ENCODE measurements at places on chromosomes 16 and 17. TPM values are rescaled to one million over a fixed set of nuclear protein-coding genes. Genes with fewer than 3 reads are reported as not detected.

Gene SPAG5
- polyA plus RNA-seq = 59.4 TPM

Gene ACSM5
- polyA plus RNA-seq = 5.0 TPM

Gene LRRC37A
- polyA plus RNA-seq = 2.1 TPM

Gene SLC7A6OS
- polyA plus RNA-seq = 21.4 TPM

Gene GPRC5C
- 112 TPM for polyA plus RNA-seq

Gene ARHGDIA
- 153 TPM for polyA plus RNA-seq

Gene DRC3
- polyA plus RNA-seq = 13.4 TPM

Gene MT4
- polyA plus RNA-seq = not detected

Gene KRTAP17-1
- not detected for polyA plus RNA-seq

Gene CRYM
- 8.9 TPM for polyA plus RNA-seq

Gene LYZL6
- polyA plus RNA-seq = not detected

Gene TLCD1
- 19.4 TPM for polyA plus RNA-seq

Gene CCDC40
- 9.4 TPM for polyA plus RNA-seq

Gene MMP2
- polyA plus RNA-seq = 319 TPM

Gene C17orf100
- 10.3 TPM for polyA plus RNA-seq

Gene KRT33A
- not detected for polyA plus RNA-seq

Gene VWA3A
- 1.6 TPM for polyA plus RNA-seq

Gene KRTAP16-1
- polyA plus RNA-seq = not detected

Gene SLC12A3
- polyA plus RNA-seq = 61.0 TPM

Gene CDH1
- polyA plus RNA-seq = 112 TPM

Gene DHRS7C
- polyA plus RNA-seq = not detected

Gene DOC2B
- polyA plus RNA-seq = 76.6 TPM

Gene ABCA8
- 0.85 TPM for polyA plus RNA-seq

Gene GINS2
- polyA plus RNA-seq = 21.5 TPM

Gene DHRS13
- polyA plus RNA-seq = 10.4 TPM

Gene PPM1E
- polyA plus RNA-seq = 4.0 TPM

Gene EVPL
- polyA plus RNA-seq = 14.4 TPM

Gene RNU2-1
- not detected for polyA plus RNA-seq

Gene NOL11
- 107 TPM for polyA plus RNA-seq

Gene SP6
- 2.4 TPM for polyA plus RNA-seq

Gene CXCL16
- 13.8 TPM for polyA plus RNA-seq

Gene SNAI3
- polyA plus RNA-seq = 0.62 TPM

Gene MT1X
- 34.0 TPM for polyA plus RNA-seq

Gene CTCF
- polyA plus RNA-seq = 81.5 TPM

Gene TMEM235
- not detected for polyA plus RNA-seq

Gene EVI2A
- 1.9 TPM for polyA plus RNA-seq

Gene C16orf82
- polyA plus RNA-seq = not detected

Gene SLC35G6
- polyA plus RNA-seq = not detected

Gene GGT6
- polyA plus RNA-seq = 7.1 TPM

Gene PSKH1
- polyA plus RNA-seq = 38.0 TPM

Gene SHISA9
- 4.6 TPM for polyA plus RNA-seq

Gene CA10
- 17.3 TPM for polyA plus RNA-seq

Gene ADORA2B
- polyA plus RNA-seq = 1.0 TPM

Gene KRTAP4-4
- polyA plus RNA-seq = not detected

Gene JUP
- polyA plus RNA-seq = 196 TPM

Gene AURKB
- 36.7 TPM for polyA plus RNA-seq

Gene PLA2G10
- polyA plus RNA-seq = 0.21 TPM

Gene SLC13A5
- 1.9 TPM for polyA plus RNA-seq

Gene PHKB
- 85.1 TPM for polyA plus RNA-seq

Gene CES1
- 2.1 TPM for polyA plus RNA-seq

Gene XYLT1
- 8.5 TPM for polyA plus RNA-seq

Measured in right renal cortex interstitium (tissue), 3 donors.